Fibroblast of skin of right quadriceps (primary cell): ENCODE measurements at places on chromosomes 5 and 9.

- DNase-seq = peak; percentile 4
Measured at GRCh38 chr9:90539286-90539685, 103.3 kb downstream of the DIRAS2 start.

- peak; percentile 59 for DNase-seq
Measured at GRCh38 chr5:158691631-158692255, 408.0 kb downstream of the EBF1 start.

GRCh38 chr9:69971643-69972449 lies 71.8 kb upstream of the MAMDC2 start:
- DNase-seq = peak; percentile 54

DNA sequence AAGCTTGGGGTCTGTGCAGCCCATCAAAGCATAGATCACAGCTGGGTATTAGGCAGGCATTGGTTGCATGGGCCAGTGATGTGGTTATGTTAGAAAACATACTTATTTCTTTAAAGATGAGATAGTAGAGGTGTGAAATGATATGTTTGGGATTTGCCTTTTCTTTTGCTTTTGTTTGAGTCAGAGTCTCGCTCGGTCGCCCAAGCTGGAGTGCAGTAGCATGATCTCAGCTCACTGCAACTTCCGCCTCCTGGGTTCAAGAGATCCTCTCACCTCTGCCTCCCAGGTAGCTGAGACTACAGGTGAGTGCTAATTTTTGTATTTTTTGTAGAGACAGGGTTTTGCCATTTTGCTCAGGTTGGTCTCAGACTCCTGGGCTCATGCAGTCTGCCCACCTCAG lies 84.8 kb downstream of the PDE6A start:
- DNase-seq = no peak

GRCh38 chr5:34490506-34491250 lies 165.4 kb upstream of the RAI14 start:
- DNase-seq = peak; percentile 46

GRCh38 chr5:38450627-38451026 lies 105.8 kb downstream of the LIFR start:
- no peak for DNase-seq

DNA sequence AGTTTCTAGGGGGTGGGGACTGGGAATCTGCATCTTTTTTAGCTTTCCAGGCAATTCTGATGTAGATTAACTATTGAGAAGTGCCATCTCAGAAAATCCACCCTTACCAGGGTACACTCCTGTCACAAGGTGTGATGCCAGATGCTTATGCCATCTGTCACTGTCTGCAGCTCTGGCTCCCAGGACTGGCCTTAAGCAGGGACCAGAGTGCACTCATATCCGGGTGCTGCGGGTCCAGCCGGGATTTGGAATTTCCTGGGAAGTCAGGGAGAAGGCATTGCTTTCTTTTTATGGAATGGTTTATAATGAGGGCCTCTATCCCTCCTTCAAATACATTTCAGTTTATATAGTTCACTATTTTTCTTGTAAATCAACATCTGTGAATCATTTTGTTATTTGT lies 92.6 kb downstream of the TMEM174 start:
- DNase-seq = peak; percentile 36

DNA sequence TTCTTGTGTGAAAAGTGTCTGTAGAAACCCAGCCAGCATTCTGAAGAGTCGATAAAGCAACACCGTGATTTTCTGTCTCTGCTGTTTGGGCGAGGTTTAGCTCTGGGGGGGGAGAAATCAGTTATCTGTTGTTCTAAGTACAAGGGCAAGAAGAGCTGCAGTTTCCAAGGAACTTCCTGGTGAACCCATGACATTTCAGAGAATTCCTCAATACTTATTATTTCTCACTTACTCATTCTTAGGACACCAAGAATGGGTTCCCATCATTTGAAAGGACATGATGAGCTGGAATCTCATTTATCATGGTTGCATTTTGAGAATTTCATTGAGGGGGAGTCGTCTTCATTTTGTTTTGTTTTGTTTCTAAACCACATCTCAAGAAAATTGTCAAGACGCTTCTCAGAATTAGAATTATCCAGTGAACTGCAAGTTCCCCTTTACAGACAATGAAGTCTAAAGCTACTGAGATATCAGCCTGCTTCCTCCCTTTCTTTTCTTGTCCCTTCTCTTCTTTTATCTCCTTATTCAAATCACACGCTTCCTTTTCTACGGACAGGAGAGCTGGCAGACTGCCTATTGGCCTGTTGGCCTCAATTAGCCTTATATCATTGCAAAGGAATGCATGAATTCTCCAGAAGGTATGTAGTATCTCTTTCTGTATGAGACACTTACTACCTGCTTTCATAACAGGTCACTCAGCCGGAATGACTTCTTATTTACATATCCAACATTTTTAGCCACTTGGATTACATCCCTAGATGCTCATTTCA lies 53.7 kb downstream of the ZNF462 start:
- DNase-seq = peak; percentile 88

DNA sequence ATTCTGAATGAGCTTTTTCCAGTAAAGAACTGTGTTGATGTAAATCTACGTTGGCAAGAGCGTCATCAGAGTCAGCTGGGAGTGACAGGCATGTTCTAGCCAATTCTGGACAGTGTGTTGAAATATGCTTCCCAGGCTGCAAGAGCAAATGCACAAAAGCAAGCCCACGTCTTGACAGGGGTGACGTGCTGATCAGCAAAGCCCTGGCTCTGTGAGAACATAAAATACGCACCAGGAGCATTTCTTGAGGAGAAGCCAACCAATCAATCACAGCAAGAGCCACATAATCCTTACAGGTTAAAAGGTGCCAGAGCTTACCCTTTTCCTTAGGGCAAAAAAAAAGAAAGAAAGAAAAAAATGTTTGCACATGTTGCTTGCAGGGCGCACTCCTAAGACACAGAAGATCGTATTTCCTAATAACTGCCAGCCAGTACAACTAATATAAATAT lies 148.1 kb downstream of the PDE4D start:
- peak; percentile 71 for DNase-seq

- no peak for DNase-seq
Measured at GRCh38 chr5:93417490-93417889, 163.5 kb downstream of the NR2F1-AS1 start.

- DNase-seq = peak; percentile 48
Measured at GRCh38 chr5:3659907-3660306, 64.3 kb downstream of the IRX1 start.

- DNase-seq = no peak
Measured at GRCh38 chr5:56055859-56056258, 61.1 kb upstream of the IL6ST start.

DNA sequence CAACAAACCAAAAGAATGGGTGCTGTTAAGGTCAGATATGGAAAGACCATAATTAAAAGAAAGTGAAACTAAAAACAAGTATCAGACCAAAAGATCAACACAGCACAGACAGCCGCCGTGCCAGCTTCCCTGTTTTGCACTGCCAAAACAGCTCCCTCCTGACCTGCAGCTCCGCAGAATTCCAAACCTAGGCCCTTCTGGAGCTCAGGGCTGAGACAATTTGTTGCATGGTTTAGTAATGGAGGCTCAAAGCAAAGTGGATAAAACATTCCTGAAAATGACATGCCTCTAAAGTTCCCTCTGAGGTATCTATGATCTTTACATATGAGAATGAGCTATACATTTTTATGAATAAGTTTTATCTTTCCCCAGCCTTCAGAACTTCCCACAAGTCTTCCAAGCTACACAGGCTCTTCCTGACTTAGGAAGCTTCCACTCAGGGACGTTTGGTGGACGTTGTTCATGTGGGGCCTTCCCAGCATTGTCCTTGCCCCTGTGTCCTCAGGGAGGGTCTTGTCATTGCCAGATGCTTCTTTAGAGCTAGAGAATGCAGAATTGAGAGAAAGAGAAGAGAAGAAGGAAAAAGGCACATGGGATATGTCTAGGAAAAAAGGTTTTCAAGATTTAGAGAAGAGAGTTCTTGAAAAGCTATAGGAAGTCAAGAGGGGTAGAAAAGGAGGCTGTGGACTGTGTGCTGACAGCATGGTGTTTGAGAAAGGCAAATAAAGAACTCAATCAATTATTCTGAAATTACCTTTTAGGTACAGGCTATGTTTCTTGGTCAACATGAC lies 28.4 kb upstream of the SSBP2 start:
- no peak for DNase-seq

- no peak for DNase-seq
Measured at GRCh38 chr5:125655156-125655555, 768.1 kb upstream of the GRAMD2B start.

DNA sequence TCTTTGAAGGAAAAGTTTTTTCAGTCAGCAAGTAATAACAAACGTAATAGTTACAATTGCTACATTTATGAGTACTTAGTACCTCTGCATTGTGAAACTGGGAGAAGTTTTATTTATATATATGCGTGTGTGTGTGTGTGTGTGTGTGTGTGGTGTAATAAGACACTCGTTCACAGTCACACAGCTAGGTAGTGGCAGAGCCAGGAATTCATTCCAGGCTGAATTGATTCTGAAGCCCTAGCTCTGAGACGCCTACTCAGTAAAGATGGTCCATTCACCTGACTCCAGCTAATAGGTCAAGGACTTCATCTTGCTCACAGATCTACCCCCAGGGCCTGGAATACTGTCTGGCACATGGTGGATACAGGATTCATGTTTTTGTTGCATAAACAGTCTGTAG lies 13.6 kb upstream of the CAST start:
- DNase-seq = peak; percentile 45

DNA sequence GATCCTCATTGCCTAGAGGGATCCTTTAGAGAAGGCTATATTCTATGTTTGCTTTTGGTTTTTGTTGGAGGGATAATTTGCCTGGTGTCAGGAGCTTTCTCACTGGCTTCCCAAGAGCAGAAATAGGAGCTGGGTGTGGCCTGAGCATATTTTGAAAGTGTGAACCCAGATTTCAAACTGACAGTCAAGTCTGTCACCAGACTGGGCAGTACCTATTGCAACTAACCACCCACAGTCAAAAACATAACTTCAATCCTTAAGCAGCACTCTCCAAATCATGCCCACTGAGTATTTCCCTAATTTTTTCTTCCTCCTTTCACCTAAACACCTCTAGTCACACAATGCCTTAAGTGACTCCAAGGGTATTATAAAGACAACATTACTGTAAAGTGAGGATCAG lies 278.4 kb downstream of the EBF1 start:
- no peak for DNase-seq

- peak; percentile 70 for DNase-seq
Measured at GRCh38 chr9:86460216-86461002, 106.2 kb upstream of the TUT7 start.

GRCh38 chr5:172745838-172746237 lies 25.2 kb downstream of the DUSP1 start:
- DNase-seq = no peak

DNA sequence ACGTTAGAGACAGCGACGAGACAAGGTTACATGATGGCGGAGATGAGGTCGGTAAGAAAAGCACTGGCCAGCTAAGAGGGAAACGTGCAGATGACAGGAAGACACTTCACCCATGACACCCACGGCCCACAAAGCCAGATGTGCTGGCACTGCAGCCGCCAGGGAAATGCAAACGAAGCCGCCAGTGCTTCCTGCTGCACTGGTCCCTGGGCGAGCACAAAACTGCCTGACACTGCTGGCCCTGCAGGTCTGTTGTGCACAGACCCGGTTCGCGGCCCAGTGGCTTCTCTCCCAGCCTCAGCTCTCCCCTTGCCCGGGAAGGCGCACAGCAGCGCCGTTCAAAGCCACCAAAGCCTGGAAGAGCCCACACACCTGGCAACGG lies 20.3 kb downstream of the QSOX2 start:
- DNase-seq = no peak

DNA sequence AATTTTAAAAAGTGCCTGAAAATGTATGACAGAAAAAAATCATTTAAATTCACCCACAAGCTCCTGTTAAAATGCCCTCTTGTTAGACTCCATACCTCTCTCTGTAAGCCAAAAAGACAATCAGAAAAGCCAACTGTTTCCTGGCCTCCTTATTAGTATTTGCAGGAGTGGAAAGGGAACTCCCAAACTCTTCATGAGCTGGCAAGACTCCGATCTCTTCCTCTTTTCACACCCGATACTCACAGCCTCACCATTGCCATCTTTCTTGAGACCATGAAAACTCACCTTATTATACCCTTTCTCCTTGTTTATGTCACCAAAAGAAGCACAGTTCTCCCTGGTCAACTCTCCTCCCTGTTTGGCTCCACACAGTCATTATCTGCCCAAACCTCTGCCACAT lies 197.8 kb downstream of the DMAC1 start:
- no peak for DNase-seq

- peak; percentile 63 for DNase-seq
Measured at GRCh38 chr5:103808464-103809106, 246.0 kb upstream of the NUDT12 start.

DNA sequence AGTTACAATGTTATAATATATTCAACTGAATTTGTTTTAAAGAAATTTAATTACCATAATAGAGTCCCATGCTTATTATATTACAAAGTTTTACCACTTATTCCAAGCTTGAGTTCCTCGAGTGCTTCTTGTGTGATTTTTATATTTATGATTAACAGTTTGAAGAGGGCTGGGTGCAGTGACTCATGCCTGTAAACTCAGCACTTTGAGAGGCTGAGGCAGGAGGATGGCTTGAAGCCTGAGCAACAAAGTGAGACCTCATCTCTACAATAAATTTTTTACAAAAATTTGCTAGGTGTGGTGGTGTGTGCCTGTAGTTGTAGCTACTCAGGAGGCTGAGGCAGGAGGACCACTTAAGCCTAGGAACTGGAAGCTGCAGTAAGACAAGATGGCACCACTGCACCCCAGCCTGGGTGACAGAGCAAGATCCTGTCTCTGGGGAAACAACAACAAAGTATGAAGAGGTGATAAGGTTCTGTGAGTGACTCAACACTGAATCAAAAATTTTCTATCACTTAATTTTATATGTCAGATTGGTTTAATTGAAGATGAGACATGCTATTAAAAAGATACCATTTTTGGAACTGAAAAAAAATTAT lies 9.2 kb downstream of the POC5 start:
- no peak for DNase-seq

DNA sequence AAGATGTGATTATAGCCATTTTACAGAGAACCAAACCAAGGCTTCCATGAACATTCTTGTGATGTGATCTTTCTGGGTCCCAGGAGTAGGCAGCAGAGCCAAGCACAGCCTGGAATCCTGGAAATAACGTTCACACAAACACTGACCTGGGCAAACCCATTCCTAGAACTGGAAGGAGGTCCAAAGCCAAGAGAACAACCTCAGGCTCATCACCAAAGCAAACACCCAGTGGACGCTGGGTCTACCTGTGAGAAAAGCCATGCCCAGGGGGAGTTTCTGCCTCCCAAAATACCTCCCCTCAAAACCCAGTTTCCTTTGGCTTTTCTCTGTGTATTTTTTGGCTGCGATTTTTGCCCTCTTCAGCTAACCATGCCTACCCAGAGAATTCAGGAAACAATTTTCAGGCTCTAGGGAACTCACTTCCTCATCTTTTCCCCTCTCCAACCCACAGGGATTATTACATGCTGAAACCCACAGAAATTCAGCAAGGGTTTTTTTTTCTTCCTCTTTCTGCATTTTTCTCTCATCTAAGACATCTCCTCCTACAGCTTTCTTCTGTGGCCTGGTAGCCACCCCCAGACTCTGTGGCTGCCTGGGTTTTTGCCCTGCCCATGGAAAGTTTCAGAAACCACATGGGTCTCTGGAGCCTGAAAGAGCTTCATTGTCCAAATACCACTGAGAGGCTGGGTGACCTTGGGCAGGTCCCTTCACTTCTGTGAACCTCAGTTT lies 75.0 kb downstream of the TNC start:
- peak; percentile 62 for DNase-seq
